ENCODE measurements at places on chromosomes 16 and 17.

- no peak for DNase-seq
Observed at GRCh38 chr16:21617607-21618006, 18.2 kb downstream of the METTL9 start.

- DNase-seq, result no peak
Observed at GRCh38 chr16:87608400-87608985, 6.2 kb downstream of the JPH3 start.

GRCh38 chr16:28607116-28607623 lies 2.7 kb downstream of the SULT1A1 start:
- no peak for DNase-seq

GRCh38 chr17:40556884-40557414 lies 8.3 kb downstream of the CCR7 start:
- DNase-seq, result no peak

DNA sequence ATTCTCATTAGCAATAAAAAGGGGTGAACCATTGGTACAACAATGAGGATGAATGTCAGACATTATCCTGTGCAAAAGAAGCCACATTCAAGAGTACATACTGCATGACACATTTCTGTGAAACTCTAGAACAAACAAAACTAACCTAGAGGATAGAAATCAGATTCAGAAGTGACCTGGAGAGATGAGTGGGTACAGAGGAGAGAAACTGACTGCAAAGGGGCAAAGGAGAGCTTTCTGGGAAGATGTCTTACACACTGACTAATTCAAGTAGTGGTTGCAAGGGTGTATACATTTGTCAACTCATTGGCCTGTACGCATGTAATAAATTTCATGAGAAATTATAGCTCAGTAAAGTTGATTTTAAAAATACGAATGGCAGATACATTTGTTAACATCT lies 115.6 kb downstream of the GAS7 start:
- no peak for DNase-seq

DNA sequence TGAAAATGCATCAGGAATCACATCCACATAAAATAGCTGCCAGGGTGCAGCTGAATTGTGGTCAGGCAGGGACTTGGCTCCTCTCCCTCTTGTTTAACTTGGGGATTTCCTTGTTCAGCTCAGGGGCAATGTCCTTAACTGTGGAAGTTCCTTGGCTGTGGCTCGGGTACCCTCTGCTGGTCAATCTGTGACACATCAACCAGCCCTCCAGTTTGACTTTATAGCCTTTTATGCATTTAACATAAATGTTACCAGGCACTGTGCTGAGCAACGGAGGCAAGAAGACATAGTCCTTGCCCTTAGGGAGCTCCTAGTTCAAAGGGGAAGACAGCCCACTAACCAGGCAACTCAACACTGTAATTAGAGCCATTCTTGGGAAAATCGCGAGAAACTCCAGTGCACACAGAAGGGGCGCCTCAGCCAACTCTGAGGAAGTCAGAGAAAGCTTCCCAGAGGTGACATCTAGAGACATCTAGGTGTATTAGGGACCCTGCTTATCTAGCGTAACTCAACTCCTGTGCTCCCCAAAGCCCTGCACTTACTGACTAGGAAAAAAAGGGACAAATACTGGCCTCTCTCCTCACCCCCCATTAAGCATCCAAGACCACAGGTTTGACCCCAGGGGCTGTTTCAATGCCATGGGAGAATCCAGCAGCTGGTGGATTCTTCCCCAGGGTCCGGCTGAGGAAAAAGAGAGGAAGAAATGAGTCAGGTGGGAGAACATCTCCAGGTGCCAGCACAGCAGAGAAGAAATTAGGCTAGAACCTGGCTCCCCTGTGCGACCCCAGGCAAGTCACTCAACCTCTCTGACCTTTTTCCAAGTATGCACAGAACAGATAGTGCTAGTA lies 17.3 kb upstream of the EEF2K start:
- DNase-seq, result peak; percentile 37

DNA sequence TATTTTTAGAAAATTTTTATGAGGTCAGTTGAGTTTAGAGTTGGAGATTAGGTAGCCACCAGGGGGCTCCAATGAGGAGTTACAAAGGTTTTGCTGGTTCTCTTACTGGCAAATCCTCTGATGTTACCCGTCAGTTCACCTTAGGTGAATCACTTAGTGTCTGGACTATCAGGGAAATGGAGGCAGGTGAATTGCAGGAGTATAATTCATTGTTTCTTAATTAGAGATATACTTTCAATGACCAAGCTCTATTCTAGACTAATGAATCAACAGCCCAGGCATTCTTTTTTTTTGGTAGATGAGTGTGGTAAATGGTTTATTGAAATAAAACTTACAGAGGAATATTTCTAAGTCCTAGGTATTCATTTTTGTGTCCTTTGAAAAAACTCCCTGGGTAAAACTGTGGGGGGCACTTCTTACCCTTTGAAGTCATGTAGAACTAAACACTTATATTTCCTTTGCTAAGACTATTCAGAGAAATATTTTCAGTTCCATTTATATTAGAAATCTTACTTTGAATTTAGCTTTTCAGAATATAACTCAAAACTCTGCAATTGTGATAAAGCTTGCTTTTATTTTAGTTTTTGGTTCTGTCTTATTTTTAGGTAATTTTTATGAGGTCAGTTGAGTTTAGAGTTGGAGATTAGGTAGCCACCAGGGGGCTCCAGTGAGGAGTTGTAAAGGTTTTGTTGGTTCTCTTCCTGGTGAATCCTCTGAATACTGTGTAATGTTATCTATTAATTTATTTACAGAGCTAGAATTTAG lies 17.7 kb downstream of the PSMD11 start:
- peak; percentile 24 for DNase-seq

- no peak for DNase-seq
Observed at GRCh38 chr17:35537601-35538141, at the start of gene SLFN12L. Gene SLFN12L, minus strand, starts transcription at chr17:35537678. Its CDS starts 15,314 bp downstream, at chr17:35522364.

GRCh38 chr17:47877368-47878034 lies 18.5 kb upstream of the SP2 start:
- DNase-seq, result no peak

GRCh38 chr17:4853208-4853671 lies 20.1 kb downstream of the MINK1 start:
- DNase-seq, result no peak

- no peak for DNase-seq
Observed at GRCh38 chr16:9706217-9706836, 475.9 kb downstream of the GRIN2A start.

DNA sequence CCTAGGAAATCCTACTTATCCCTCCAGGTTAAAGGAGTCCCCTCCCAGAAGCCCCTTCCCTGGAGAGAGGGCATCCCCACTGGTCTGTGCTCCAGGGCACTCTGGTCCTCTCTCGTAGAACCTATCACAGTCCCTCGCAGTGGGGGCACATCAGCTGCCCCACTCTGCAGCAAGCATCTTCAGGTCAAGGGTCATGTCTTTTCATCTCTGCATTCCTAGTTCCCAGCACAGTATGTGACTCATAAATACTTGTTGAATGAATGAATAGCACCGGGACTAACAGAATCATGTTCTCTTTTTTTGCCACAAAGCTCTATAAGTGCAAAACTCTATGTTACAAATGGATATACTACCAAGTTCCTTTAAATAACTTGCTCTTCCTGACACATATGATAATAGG lies 36.0 kb downstream of the RNF157 start:
- DNase-seq, result no peak

DNA sequence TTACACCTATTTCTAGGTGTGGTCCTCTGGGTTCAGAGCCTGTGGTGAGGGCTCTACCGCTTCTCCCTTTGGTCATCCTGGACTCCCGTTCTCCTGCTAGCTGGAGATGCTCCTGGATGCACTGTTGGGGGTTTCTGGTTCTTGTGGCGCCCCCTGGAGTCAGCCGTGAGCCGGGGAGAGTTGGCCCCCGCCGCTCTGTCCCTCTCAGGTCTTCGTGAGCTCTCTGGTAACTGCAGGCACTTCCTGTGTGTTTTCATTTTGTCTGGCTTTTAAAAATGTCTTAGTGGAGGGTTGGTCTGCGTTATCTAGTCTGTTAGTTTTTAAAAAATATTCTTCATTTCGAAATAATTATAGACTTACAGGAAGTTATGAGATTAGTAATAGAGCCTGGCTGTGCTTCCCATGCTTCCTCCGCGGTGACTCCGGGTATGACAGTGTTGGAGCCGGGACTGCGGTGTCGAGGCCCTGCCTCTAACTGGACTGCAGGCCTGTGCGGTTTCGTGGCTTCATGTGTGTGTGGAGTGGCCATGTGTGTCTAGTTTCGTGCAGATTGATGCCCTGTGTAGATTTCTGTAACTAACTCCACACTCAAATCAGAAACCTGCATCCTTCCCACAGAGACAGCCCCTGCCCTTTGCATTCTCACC lies 78.0 kb upstream of the ZNF750 start:
- DNase-seq, result peak; percentile 15

GRCh38 chr16:79480056-79480455 lies 120.5 kb downstream of the MAF start:
- no peak for DNase-seq

DNA sequence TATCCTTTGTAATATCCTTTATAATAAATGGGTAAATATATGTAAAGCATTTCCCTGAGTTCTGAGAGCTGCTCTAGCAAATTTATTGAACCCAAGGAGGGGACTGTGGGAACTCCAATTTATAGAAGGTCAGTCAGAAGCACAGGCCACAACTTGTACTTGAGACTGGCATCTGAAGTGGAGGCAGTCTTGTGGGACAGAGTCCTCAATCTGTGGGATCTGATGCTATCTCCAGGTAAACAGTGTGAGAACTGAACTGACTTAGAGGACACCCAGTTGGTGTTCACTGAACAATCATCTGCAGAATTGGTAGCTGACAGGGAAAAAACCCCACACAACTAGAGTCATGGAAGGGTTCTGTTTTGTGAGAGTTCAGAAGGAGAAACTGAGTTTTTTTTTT lies 34.0 kb downstream of the AKAP10 start:
- no peak for DNase-seq

DNA sequence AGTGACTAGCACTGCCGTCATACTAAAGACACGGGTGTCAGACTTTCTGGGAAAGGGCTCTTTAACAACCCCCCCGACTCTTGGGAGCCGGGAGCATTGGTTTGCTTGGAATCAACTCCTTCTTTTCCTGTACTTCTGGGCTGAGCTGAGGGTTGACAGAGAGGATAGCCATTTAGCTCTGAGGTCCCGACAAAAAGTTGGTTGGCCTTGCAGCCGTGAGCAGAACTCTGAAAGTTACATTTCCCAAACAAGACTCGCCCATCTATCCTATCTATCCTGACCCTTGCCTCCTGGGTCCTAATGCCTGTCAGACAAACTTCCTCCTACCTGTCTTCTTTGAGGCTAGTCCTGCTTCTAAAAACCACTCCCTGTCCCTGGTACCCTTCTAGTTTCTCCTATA lies 460.8 kb upstream of the TOM1L1 start:
- no peak for DNase-seq
